ENCODE measurements at places on chromosomes 2 and 18.

DNA sequence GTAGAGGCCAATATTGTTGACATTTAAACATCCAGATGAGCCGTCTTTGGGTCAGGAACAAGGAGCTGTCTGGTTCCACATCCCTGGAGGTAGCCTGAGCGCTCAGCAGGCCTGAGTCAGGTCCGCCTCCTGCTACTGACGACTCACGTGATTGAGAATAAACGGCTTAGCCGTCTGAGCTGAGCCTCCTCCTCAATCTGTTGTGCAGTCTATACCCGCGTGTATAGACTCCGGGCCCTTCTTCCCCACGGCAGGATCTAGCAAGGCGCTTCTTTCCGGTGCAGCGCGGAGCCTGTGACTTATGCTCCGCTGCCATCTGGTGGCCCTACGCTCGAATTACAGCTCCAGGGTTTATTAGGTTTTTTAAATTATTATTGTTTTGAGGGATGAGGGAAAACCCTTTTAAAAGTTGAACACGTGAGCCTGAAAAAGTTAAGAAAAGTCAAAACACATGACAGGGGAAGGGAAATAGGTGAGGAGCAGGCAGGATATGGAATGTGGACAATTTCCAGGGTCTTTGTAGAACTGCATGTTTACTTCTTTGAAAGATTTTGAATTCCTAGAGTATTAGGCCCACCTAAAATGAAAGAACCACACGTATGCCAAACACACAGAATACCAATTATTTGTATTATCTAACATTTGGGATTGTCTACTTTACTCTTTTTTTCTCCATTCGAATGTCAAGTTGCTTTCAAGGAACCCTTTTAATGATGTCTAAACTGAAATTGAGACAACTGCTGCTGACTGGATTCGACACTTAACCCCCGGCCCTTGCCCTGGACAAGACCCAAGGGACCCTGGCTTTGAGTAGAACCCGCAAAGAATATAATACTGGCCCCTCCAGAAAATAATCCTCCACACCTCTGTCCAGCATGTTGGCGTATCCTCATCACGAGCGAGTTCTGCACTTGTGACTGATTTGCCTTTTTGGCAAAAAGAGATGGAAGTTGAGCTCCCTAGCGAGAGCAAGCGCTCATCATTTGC, 112.4 kb upstream of the ZNF236 start:
- DNase-seq: peak; percentile 60

- DNase-seq: no peak
Observed at GRCh38 chr18:31920277-31920676, 22.7 kb downstream of the TRAPPC8 start.

GRCh38 chr2:211837206-211837605, 701.4 kb downstream of the ERBB4 start:
- DNase-seq: no peak

GRCh38 chr2:136135921-136136906, 18.3 kb upstream of the CXCR4 start:
- no peak for DNase-seq

- no peak for DNase-seq
Observed at GRCh38 chr2:217735034-217735433, 267.8 kb downstream of the TNS1 start.

DNA sequence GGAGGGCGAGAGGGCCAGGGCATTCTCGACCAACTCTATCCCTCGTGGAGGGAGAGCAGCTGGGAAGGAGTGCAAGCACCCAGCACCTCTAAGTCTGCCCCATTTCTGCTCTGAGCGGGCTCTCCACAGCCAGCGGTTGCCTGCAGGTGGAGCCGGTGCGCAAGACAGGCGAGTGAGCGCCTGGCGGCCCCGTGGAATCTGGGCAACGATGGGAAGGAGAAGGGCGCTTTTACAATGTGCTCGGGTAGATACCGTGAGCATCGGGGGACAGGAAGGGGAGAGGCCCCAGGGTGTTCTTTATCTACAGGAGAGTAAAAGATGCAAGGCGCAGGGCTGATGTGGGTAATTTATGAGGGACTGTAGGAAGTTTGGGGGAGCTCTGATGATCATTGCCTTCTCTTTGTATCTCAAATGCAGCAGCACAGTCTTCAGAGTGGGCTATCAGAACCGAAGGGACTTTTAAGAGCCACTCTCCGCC, 867 bp upstream of the TTL start:
- DNase-seq: peak; percentile 61

DNA sequence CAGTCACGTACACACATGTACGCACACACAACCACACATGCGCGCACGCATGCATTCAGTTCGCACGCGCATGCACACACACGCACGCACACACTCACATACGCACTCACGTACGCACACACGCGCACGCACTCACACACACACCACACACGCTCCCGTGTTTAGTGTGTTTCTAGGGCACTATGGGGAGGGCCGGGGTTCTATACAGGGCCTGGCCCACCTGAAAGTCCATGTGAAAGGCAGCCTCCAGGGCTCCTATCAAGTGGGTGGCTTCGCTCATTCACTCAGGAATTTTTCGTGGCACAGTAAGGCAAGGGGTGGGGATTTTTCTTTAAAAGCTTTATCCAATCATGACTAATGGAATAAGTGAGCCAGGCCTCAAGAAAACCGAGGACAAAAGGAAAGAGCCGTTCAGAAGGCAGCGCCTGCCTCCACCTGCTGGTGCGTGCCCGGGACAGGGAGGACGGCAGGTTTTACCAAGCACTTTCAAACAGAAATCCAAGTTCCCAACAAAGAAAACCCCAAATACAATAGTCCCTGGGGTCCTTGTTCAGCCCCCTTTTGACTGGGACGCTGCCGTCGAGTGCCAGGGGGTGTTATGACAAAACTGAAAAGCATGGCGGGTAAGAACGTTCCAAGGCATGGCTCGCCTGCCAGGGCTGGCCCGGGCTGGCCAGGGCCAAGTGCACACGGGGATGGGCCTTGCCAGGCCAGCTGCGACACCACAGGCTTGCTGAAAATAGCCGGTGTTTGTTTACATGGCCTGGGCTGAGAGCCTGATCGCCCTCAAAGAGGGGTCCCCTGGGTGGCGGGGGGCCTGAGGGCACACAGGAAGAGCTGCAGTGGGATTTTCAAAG, 110.0 kb downstream of the HDAC4 start:
- peak; percentile 50 for DNase-seq

Data from breast epithelium (tissue), 4 donors.